ENCODE measurements at places on chromosomes 1 and 21. TPM values are rescaled to one million over a fixed set of nuclear protein-coding genes. Genes with fewer than 3 reads are reported as not detected.

The TMIGD3 gene
- total RNA-seq = not detected

The LMOD1 gene
- not detected for total RNA-seq

The GPA33 gene
- total RNA-seq = not detected

The TINAGL1 gene
- 0.51 TPM for total RNA-seq

The CELA3A gene
- not detected for total RNA-seq

The SRSF10 gene
- total RNA-seq = 96.1 TPM

The SPRR2F gene
- not detected for total RNA-seq

The KCNH1 gene
- total RNA-seq = 2.0 TPM

The CD5L gene
- not detected for total RNA-seq

The ADAMTS4 gene
- not detected for total RNA-seq

The OR2L13 gene
- total RNA-seq = not detected

The BATF3 gene
- 36.0 TPM for total RNA-seq

The GCSAML gene
- not detected for total RNA-seq

The DNM3 gene
- 0.60 TPM for total RNA-seq

The HSD3B2 gene
- total RNA-seq = not detected

The RHEX gene
- total RNA-seq = not detected

The GPR37L1 gene
- 0.14 TPM for total RNA-seq

The NPHS2 gene
- not detected for total RNA-seq

The FAAH gene
- 0.81 TPM for total RNA-seq

The REN gene
- not detected for total RNA-seq

The SPATA45 gene
- not detected for total RNA-seq

The KRTAP10-1 gene
- not detected for total RNA-seq

The ARHGEF16 gene
- total RNA-seq = 3.2 TPM

The RNU1-2 gene
- total RNA-seq = not detected

The AIRE gene
- total RNA-seq = not detected

The ADGRL2 gene
- 7.8 TPM for total RNA-seq

The SYDE2 gene
- total RNA-seq = 0.74 TPM

The ENSA gene
- total RNA-seq = 133 TPM

The PROK1 gene
- total RNA-seq = not detected

The NKAIN1 gene
- 1.1 TPM for total RNA-seq

The PPIAL4G gene
- total RNA-seq = not detected

All from A549 treated with Mapracorat at 1 μM for 4 hours (cell line).